ENCODE measurements at places on chromosomes 4 and X.
A peak's percentile ranks its signal among the peaks of the same experiment; 100 is the strongest.

DNA sequence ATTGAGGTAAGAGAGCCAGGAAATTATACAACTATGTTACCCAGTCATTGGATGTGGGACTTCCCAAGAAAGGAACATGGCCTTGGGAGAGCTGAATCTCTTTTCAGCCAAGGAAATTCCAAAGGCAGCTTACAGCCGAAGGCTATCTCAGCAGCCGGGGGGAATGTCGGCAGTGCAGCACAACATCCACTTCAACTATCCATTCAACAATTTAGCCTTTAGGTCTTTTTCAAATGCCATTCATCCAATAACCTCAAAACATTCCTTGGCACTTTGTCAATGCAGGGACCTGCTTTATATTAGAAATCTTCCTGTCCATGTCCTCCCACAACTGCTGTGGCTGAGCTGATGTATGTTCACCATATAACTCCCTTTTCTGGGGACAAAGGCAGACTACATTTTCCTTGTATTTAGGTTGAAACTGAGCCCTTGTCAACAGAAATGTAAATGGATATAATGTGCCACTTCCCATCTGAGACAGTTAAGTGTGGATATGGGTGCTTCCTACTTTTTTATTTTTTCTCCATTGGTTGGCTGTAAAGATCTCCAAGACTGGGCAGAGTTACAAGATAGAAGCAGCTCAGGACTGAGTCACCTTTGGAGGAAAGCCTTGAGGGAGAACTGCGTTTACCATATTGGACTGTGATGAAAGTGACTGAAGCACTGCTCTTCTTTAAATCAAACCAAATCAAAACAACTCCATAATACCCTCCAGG, 94.8 kb downstream of the GPRIN3 start:
- DNase-seq: peak; percentile 39

GRCh38 chrX:41303013-41303412, 30.9 kb upstream of the DDX3X start:
- no peak for DNase-seq

GRCh38 chr4:156901871-156902270, 69.7 kb downstream of the PDGFC start:
- peak; percentile 26 for DNase-seq

DNA sequence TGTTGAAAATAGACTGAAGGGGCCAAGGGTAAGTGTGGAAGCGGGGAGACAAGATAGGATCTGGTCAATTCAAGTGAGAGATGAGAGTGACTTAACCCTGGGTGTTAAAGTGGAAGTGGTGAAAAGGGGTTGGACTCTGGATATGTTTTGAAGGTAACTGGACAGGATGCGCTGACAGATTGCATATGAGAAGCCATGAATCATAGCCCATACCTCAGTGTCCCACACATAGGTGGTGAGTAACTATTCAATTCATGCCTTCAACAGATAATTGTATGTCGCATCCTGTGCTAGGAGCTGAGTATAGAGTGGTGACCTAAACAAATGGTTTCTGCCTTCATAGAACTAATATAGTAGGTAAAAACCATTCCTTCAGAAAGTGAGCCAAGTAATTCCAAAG, 76.7 kb downstream of the KLHL34 start:
- peak; percentile 20 for DNase-seq

- DNase-seq: no peak
Observed at GRCh38 chr4:75886104-75886503, 16.1 kb downstream of the PPEF2 start.

DNA sequence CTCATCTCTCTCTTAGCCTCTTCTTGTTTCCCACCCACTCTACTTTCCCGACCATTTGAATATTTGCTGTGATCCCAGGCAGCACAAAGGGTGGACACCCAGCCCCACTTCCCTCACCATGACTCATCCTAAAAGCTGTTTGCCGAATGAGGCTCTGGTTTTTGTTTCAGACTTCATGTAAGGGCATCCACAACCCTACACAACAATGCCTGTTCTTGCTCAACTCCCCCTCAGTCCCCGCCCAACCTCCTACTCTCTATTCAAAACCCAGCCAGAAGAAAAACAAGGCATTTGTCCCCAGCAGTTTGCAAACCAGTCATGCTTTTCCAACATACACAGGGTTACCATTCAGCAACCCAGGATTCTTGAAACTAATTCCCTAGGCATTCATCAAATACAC, 516.5 kb upstream of the CNKSR2 start:
- no peak for DNase-seq

DNA sequence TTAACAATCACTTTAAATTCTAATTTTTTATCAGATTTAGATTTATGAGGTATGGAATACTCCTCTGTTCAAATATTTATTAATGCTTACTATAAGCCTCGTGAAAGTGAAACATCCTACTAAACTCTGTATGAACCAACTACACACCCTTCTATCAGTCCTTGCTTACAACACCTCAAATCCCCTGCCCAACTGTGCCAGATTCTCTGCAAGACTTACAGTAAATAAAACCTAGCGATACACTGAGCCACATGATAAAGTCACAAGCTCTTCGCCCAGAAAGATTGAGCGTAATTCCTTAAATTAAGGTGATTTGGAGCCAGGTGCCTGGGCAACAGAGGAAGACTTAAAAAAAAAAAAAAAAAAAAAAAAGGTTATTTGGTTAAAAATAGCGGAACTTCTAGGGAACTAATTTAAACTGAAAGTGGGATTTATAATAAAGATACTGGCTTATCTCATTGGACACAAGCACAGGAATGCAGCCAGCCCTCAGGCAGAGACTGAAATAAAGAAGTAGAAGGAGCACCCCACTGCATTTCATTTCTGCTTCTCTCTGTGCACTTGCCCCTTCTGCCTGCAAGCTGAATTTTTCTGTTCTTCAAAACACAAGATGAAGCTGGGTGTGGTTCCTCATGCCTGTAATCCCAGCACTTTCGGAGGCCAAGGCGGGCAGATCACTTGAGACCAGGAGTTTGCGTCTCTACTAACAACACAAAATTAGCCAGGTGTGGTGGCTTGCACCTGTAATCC, 17.5 kb upstream of the C4orf36 start:
- no peak for DNase-seq

GRCh38 chr4:117691572-117692351, 342.5 kb upstream of the NDST3 start:
- DNase-seq: no peak

DNA sequence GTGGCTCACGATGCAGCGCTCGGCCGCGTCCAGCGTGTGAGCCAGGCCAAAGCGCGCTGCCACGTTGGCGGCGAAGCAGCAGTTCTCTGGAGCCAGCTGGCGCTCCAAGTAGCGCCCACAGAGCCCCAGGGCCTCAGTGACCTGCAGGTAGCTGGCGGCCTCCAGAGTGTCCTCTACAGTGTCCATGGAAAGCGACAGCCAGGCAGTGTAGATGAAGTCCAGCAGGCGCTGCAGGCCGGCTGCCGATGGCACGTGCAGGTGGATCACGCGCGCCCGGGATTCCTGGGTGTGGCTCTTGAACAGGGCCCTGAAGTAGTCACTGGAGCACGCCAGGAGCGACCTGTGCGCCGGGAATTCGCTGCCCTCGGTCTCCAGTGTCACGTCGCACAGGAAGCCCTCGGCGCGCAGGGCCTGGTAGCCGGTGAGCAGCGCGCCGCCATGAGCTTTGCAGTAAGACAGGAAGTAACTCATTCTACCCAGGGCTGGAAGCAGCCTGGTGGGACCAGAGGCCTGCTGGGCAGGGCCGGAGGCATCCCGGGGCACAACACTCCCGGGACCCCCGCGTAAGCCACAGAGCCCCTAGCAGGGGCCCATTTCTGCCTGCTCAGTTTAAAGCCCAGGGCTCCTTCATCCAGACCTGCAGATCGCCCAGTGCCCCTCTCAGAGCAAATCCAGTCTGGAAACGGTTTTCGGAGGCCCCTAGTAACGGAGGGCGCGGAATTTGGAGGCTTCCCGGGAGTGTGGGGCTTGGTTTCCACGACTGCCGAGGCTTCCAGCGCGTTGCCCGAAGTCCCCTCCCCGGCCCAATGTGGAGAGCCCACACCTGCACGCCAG, 595 bp downstream of the KLHL34 start:
- DNase-seq: no peak

- no peak for DNase-seq
Observed at GRCh38 chr4:2786152-2786671, 6.7 kb upstream of the SH3BP2 start.

- no peak for DNase-seq
Observed at GRCh38 chr4:89834486-89835209, 2.3 kb downstream of the SNCA start.

- peak; percentile 28 for DNase-seq
Observed at GRCh38 chr4:190020790-190021717, 6.0 kb downstream of the FRG2 start.

GRCh38 chr4:111641813-111642579, 503.3 kb upstream of the FAM241A start:
- DNase-seq: peak; percentile 89

DNA sequence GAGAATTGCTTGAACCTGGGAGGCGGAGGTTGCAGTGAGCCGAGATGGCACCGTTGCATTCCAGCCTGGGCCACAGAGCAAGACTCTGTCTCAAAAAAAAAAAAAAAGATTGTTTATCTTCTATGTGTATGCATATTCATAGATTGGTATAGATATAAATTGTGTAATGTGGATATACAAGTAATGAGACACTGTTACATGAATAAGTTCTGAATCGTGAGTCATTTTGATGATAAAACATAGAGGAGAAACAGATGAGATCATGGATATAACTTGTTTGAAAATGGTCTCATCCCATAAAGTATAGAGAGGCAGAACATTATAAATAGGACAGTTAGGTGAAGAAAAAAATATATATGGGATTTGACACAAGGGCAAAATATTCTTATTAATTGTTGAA, 628.0 kb downstream of the IL1RAPL1 start:
- DNase-seq: no peak

GRCh38 chr4:65645185-65645584, 25.1 kb downstream of the EPHA5 start:
- peak; percentile 66 for DNase-seq

DNA sequence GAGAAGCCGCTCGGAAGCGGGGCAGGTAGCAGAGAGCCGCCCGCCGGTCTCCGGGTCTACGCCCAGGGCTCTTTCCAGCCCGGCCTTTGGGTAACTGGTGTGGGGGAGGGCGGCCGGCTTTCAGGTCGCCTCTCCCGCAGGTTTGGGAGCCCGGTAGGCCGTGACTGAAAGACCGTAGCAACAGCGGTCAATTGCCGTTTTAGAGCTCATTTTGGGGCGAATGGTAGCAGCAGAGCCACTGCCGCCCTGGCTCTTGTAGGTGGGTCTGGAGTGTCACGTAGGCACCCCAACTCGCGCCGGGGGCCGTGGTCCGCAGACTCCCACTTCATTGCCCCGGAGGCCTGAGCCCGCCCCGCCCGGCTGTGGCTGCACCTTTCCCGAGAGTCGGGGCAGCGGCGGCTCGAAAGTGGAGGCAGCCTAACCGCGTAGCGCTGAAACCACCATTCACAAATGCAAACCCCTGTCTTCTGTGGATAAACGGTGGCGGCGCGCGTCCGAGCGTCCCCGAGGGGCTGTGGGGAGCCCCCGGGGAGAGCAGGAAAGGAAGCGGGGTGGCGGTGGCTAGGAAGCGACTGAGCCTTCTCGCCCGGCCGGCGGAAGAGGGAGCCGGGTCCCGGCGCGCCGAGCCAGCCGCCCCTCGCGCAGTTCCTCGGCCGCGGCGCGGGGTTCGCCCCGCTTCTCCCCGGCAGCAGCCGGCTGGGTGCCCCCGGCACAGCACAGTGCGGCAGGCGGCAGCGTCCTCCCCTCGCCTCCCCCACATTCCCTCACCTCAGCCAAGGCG, 2185.1 kb upstream of the TENM3 start:
- no peak for DNase-seq

DNA sequence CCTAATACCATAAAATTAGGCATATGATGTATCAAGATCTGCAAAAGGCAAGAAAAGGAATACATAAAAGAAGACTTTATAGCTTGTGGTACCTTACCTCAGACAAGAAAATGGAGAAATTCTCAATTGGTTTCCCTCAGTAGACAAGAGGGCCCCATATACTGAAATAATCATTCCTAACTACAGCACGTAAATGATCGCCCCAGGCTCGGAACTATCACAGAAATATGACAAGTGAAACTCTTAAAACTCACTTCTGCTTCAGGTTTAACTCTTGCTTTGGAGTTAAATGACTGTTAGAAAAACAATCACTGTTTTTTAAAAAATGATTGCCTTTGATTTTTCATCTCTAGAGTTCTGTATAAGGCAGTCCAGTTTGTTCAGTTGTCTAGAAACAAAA, 38.6 kb upstream of the NAP1L5 start:
- no peak for DNase-seq

DNA sequence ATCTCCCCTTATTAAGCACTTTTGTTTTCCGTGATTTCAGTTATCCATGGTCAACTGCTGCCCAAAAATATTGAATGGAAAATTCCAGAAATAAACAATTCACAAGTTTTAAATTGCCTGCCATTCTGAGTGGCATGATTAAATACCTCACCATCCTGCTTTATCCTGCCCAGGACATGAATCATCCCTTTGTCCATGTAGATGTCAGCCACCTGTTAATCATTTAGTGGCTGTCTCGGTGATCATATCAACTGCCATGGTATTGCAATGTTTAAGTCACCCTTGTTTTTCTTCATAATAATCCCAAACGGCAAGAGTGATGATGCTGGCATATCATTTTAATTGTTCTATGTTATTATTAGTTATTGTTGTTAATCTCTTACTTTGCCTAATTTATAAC, 79.8 kb upstream of the LHFPL1 start:
- no peak for DNase-seq

DNA sequence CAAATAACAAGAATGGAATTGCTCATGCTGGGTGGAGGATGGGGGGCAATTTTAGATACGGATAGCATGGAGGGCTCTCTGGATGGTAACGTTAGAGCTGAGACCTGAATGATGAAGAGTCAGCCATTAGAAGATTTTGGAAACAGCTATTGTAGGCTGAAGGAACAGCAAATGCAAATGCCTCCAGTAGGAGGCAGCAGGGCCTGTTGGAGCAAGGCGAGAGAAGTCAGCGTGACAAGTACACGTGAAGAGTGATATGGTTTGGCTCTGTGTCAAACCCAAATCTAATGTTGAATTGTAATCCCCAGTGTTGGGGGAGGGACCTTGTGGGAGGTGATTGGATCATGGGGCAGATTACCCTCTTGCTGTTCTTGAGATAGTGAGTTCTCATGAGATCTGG, 59.3 kb upstream of the SOD3 start:
- peak; percentile 28 for DNase-seq

DNA sequence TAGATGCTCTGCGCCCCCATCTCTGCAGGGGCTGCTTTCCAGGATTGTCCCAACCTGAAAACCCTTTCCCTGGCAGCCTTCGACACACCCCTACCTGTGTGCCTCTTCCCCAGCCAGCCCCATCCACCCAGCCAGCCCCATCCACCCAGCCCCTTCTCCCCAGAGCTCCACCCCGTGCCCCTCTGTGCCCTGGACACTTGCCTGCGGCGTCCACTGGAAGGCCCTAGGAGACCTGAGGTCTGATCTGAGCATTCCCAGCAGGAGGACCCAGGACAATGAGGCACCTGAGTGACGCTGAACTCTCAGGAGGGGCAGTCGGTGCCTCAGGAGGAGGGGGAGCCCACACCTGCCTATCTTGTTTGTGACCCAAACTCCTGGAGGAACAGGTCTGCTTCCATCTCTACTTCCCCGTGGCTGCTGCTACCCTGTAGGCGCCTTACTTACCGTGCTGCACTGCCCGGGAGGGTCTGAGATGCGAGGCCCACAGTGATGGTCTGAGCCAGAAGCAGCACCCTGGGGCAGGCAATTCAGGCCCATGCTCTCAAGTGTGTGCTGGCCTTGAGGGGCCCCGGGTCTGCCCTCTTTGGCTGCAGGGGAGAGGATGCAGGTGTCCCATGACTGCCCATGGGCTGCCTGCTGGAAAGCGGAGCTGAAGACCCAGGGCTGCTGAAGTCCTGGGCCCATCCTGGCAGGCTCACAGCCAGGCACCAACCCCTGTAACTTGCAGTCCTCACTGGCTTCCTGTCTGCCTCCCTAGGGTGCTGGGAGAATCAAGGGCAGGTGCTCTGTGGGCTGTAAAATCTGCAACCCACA, 4.9 kb downstream of the LRPAP1 start:
- DNase-seq: no peak
